ENCODE measurements at places on chromosomes 5 and 9.

- no peak for DNase-seq
Observed at GRCh38 chr9:134420281-134420845, 94.1 kb downstream of the RXRA start.

- DNase-seq, result no peak
Observed at GRCh38 chr9:31445960-31446359, 938.5 kb upstream of the ACO1 start.

DNA sequence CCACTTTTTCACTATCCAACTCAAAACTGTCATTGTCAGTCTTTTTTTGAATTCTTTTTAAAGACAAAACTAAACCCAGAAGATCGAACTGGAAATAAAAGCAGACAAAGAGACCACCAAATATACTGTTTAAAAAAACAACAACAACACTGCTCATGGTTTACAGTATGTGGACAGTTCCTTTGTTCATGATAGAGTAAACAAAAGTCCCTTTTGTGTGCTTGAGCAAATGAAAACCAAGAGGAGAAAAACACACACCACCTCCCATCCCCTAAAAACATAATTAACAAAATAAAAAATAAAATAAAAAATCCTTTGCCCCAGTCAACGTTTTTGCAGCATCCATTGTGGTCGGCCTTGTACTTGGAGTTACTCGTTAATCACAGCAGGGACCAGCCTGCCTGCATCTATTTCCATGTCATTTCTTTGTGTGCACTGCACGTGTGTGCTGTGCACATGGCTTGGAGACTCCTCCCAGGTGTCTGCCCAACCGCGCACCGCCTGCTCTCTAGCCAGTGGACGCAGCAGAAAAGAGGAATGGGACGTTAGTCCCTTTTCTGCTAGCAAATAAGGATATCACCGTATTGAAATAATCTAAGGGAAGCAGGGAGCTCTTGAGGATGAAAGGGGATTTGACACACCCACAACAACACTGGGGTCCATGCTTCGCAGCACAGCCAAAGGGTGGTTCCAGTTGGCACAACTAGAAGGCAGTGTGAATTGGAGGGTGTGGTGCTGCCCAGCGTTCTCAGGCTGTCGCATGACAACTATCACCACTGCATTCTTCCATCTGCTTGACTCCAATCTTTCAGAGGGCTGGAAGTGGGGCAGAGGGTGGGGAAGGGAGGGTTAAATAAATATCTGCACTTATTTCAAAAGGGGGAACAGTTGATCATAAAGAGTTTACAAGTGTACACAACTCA, 130.0 kb downstream of the SEMA6A start:
- no peak for DNase-seq

DNA sequence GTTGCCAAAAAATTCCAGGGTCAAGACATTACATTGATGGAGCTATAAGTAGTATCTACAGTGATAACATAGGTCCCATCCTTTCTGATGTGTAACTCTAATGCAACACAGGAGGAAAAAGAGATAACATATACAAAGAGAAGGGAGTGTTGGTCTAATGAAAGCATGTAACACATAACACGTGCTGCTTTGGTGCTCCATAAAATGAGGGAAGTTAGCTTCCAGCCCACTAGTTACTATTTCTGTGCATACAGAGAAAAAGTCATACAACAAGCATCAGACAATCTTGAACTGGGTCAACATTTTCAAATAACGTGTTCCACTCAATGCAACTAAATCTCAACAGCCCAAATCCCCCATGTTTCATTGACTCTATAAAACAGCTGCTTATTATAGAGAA, 11.7 kb downstream of the MLLT3 start:
- no peak for DNase-seq

DNA sequence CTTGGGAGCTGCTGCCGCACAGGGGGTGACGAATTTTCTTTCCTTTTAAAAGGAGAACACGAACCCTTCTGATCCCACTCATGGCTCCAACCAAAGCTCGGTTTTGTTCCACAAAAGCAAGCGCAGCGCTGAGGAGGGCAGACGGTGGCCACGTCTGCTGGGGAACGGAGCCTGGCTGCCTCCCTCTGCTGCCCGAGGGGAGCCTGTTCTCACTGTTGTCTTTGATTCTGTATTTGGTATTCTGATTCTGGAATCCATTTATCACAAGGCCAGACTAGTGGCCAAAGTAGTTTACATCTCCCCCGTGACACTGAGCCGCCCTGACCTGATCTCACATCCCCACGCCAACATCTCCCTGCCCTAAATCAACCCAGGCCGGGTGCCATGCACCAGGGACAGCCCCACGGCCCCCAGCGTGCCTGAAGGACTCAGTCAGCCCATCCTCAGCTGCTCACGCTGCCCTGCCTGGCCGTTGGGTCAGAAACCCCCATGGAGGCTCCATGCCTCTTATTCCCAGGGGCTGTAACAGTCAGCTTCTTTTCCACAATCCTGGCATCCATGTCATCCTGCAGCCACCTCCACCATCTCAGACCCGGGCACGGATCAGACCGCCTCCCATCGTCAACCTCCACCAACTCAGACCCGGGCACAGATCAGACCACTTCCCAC, 6.7 kb upstream of the NSMF start:
- no peak for DNase-seq

DNA sequence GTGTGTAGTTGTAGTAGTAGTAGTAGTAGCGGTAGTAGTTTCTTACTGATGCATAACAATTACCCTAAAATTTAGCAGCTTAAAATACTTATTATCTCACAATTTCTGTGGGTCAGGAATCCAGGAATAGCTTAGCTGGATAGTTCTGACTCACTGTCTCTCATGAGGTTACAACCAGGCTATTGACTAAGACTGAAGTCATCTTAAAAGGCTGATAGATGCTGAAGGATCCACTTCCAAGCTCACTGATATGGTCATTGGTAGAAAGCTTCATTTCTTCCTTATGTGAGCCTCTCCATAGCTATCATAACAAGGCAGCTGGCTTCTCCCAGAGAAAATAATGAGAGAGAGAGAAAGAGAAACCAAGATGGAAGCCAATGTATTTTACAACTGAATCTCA, 147.5 kb upstream of the FBXL17 start:
- DNase-seq, result no peak

- DNase-seq, result peak; percentile 84
Observed at GRCh38 chr9:113154946-113155345, 4.1 kb downstream of the SLC31A2 start.

GRCh38 chr9:15163931-15164330, 143.1 kb downstream of the TTC39B start:
- DNase-seq, result no peak

GRCh38 chr9:15304632-15305031, 2.4 kb downstream of the TTC39B start:
- DNase-seq, result peak; percentile 25

DNA sequence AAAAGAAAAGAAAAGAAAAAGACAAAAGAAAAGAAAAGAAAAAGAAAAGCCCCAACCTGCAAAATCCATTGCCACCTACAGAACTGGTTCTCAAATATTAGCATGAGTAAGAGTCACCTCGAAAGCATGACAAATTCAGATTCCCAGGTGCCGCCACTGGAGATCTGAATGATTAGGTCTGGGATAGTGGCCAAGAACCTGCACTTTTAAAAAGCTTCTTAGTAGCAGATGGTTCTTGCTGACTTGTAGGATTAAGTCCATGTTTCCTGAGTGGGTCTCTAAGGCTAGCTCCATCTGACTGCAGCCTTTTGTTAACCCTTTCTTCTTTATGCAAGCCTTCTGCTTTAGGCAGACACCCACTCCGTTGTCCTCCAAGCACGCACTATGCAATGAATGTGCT, 178.5 kb upstream of the CDH18 start:
- DNase-seq, result no peak
